Left cardiac atrium (tissue), 4 donors: ENCODE measurements at places on chromosomes 3 and 15. TPM values are rescaled to one million over a fixed set of nuclear protein-coding genes. Genes with fewer than 3 reads are reported as not detected.
A peak's percentile ranks its signal among the peaks of the same experiment; 100 is the strongest.

- DNase-seq: no peak
Measured at GRCh38 chr15:101124731-101125451, 127.0 kb downstream of the CHSY1 start.

GRCh38 chr3:24614359-24614758 is 119.7 kb upstream of the THRB start:
- no peak for DNase-seq

- peak; percentile 29 for DNase-seq
Measured at GRCh38 chr3:105647047-105647446, 221.8 kb downstream of the CBLB start.

DNA sequence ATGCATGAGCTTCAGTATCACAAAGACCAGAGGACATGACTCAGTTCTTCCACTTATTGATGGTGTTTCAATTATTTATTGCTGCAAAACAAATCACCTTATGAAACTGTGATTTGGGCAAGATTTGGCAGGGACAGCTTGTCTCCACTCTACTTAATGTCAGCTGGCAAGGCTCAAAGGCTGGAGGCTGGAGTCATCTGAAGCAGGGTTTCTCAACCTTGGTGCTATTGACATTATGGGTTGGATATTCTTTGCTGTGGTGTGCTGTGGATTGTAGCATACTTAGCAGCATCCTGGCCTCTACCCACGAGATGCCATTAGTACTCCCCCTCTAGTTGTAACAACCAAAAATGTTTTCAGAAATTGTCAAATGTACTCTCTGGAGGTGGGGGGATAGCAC is 138.8 kb upstream of the PEX5L start:
- no peak for DNase-seq

The CRABP1 gene
- total RNA-seq: not detected

DNA sequence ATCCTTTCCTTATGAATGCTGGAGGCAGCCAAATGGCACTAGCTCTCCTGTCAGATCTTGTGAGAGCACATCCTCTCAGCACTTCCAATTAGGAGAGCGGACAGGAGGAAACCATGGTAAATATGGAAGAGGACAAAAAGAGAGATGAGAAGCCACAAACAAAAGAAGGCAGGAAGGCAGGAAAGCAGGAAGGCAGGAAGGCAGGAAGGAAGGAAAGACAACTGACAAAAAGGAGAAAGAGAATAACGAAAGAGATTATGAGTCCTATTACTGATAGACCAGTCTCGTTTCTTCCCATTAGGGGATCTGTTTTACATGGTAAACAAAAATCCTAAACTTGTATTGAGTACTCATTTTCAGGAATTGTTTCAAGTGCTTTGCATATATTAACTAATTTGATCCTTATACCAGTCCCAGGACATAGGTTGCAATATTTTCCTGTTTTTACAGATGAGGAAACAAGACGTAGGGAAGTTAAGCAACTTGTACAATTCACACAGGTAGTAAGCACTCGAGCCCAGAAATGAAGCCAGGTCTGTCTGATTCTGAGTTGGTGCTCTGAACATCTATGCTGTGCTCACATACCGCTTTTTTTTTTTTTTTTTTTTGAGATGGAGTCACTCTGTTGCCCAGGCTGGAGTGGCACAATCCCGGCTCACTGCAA is 4.2 kb downstream of the BCL2A1 start:
- no peak for DNase-seq

- no peak for DNase-seq
Measured at GRCh38 chr15:78390826-78391225, 47.2 kb upstream of the IREB2 start.

The CD86 gene
- 8.7 TPM for total RNA-seq

The PGBD4 gene
- total RNA-seq: 2.2 TPM

The EXOSC7 gene
- total RNA-seq: 32.1 TPM

The RASGRP1 gene
- 1.6 TPM for total RNA-seq

- no peak for DNase-seq
Measured at GRCh38 chr3:183185696-183186095, 23.2 kb upstream of the LAMP3 start.

The SPSB4 gene
- 3.0 TPM for total RNA-seq

The NPAP1 gene
- total RNA-seq: not detected

DNA sequence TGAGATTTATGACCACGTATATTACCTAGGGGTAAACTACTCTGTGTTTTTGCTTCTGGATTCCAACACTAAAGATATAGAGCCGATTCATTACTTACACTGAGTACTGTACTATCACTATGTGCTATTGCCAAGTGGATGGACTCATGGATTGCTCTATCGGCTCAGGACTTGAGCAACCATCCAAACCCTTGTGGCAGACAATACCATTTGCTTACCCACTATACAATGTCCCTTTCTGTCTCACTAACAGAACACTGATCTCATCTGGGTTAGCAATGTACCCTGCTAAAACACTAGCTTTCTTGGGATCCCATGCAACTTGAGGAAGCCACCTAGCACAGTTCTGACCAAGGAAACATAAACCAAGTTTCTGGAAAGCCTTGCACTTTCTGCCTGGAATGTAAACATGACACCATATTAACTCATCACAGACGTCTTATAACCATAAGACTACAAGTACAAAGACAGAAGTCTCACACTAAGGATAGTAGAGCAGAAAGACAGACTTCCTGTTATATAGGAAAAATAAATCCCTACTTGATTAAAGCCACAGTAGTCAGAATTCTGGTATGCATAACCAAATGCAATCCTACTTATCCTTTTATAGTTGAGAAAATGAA is 38.6 kb downstream of the HACD2 start:
- DNase-seq: no peak

DNA sequence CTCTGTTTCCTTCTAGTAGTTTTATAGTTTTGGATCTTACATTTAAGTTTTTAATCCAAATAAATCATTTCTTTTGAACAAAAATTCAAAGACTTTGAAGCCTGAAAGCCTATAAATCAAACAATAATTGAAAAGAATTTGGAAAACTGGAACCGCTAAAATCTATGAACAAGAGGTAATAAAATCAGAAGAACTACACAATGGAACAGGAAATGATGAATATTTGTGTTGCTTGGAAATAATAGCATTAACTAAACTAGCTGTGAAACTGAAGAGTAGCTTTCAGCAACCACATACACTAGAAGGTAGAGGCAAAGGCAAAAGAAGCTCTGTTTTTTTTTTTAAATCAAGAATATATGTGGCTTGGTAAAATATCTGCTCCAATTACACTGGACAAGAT is 147.9 kb upstream of the ABI3BP start:
- DNase-seq: no peak

The NDUFB5 gene
- total RNA-seq: 244 TPM

GRCh38 chr3:29067007-29067406 is 213.9 kb upstream of the RBMS3 start:
- no peak for DNase-seq

The TGM5 gene
- not detected for total RNA-seq

- DNase-seq: no peak
Measured at GRCh38 chr3:153513236-153513635, 351.2 kb downstream of the RAP2B start.

DNA sequence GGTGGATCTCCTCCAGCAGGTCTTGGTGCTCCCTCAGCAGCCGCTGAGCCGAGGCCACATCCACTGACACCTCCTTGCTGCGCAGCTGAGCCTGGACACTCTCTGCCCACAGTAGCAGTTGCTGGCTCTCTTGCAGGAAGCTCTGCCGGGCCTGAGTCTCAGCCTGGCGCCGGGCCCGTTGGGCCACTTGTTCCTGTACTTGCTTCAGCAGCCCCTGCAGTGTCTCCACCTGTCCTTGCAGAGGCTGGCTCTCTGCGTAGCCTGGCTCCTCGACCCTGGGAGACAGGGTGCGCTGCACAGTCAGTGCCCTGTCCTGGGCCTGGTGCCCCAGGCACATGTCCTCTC is 15.5 kb downstream of the SPTBN5 start:
- peak; percentile 63 for DNase-seq

The CEP70 gene
- total RNA-seq: 28.8 TPM

GRCh38 chr3:184785890-184786279 is 26.1 kb upstream of the VPS8 start:
- DNase-seq: no peak

DNA sequence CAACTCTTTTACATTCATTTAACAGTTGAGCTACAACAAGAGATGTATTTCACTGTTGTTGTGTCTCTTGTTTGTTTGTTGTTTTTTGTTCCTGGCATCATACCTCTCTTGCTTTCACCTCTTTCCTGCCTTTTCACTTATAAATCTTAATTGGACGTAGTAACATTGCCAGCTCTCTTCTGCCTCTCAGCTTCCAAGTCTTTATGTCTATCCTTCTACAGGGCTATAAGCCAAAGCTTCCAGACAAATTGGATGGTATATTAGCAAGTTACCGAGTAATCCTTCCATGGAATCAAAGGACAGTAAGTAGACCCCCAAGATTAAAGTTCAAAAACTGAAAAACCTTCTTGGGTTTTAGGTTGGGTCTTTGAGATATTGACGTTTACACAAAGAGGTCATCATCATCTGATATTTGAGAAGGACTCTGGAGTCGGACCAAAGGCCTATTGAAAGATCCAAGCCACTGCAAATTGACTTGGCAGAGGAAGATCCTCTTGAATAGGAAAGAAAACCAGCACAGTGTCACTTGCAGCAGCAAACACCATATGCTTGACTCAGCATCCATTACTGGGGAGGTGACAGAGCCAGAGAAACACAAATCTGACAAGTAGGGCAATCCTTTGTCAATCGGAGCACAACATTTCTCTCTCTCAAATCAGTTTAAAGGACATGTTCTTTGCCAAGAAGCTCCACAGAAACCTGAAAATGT is 648.5 kb upstream of the NR2F2 start:
- DNase-seq: no peak

DNA sequence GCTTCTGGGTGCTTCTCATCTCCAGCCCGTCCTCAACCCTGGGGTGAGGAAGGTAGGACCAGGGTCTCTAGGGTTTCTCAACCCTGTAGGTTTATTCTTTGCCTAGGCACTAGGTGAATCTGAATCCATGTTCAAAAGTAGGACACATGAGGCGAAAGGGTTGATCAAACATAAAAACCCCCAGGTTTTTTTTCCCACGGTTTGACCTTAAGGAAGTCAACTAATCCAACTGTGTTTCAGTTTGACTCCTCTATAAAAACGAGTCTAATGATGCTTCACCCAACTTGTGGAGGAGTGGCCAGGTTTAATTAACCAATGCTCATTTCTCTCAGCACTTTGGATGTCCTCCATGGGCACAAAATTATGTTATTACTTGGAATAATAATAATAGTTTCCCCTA is 335.9 kb upstream of the ICE2 start:
- DNase-seq: no peak

DNA sequence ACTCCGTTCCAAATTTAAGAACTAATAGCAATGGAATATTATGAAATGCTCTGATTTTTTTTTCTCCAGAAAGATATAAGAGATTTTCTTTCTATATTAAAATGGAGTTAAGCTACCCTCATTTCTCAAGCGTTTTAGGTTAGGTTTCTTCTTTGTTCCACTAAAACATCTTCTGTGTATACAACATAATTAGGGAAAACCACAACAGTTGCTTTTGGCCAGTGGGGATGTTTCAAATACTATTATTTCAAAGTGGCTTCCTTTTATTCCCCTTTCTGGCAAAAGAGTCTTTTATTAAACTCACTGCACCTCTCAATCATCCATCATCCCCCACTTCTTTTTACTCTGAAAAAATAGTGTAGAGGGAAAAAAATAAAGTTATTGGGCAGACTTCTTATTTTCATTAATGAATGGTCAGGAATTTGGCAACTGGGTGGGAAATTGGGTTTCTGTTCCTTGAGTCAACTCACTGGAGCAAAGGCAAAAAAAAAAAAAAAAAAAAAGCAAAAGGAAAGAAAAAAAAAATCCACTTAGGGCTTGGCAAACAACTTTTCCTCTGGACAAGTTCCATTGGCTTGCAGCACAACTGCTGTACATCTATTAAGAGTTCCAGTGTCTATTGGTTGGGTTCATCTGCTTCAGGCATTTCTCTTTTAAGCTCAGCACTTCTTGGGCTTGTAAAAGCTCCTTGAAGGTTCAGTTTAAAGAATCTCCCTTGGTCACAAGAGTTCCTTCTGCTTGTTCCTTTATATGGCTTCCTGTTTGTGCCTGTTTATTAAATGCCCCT is 963.4 kb downstream of the ROBO1 start:
- no peak for DNase-seq

- DNase-seq: no peak
Measured at GRCh38 chr3:73148206-73148605, 86.7 kb downstream of the EBLN2 start.

DNA sequence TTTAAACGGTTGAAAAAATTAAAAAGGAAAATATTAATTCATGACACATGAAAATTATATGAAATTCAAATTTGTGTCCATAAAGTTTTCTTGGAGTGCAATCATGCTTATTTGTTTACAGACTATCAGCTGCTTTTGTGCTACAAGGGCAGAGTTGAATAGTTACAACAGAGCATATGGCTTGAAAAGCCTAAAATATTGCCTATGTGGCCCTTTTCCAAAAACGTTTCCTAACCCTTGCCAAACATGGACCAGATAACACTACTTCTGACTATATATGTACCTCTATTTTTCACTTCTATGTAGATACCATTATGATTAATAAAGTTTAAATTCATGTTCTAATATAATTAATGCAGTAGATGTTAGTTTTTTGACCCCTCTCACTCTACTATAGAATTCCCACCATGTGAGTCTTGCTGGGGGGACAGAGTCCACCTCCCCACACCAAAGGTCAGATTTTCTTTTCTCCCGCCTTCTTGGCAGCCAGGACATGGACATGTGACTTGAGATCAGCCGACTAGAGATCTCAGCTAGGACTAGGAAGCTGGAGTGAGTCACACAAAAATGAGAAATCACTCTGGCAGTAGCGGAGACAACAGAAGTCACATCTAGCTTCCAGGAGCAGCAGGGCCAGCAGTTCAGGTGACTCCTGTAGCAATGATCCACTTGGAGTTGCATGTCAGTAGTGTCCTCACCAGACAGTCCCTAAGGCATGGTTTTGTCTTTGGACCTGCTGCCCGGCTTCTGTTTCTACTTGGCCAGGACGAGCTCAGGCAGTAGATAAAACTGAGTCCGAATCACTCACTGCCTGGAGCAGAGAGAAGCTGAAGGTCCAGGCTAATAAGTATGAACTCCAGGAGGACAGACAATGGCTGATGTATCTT is 22.4 kb downstream of the CIAO2A start:
- peak; percentile 58 for DNase-seq

The PARP15 gene
- 1.5 TPM for total RNA-seq

DNA sequence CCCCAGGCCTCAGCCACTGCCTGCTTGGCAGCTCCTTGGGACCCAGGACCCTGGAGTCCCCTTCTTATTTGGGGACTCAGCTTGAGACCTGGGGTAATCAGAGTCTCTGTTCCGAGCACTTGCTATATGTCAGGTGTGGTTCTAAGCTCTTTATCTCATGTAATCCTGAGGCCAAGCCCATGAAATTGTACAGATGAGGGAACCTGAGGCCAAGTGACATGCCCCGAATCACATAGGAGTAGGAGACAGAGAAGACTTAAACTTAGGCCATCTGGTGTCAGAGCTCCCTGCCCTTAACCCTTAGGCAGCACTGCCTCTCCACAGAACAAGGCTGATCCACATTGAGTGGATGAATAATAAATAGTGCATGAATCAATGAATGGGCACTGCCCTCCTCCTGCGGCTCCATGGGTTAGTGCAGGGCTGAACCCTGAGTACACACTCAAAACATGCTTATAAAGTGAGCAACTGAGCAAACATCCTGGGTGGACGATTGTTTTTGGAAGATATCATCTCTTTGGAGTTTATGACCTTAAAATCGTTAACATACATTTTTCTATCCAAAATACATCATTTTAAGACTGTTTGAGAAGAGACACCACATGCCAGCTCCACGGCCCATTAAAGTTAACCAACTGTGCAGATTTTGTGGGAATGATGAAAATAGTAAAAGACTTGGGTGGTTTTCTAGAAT is 33.2 kb upstream of the IQSEC1 start:
- DNase-seq: peak; percentile 3
